ENCODE measurements at places on chromosomes 1 and 21.
A peak's percentile ranks its signal among the peaks of the same experiment; 100 is the strongest.

GRCh38 chr1:82106672-82107071, 305.9 kb downstream of the ADGRL2 start:
- no peak for DNase-seq

DNA sequence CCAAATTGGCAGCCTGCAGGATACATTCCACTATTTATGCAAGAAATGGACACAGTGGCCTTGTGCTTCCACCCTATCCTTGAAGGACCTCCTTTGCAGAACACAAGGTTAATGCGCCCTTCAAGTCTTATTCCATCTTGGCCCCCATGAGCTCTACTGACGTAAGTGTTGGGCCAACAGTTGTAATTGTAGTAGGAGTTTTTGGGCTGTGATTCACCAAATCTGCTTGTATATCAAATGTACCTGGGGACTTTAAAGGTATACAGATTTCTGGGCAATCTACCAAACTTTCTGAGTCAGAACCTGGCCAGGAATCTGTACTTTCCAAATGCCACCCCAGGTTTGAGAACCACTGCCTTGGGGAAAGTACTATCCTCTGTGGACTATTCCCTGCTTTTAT, 100.9 kb upstream of the MARK1 start:
- no peak for DNase-seq

DNA sequence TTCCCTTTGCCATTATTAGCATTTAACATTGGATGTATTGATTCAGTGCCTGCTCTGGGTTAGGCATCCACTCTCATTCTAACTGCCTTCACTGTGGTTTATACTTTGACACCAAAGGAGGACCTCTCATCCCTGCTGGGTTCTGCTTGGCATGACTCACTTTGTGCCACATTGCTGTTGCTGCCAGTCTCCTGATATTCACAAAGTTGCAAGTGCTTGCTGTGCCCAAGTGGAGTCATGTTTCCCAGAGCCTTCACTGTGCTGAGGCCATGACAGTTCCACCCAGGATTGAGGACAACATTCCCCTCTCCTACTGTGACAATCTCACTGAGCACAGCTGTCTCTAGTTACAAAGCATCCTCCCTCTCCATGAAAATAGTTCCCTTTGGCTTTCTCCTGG, 519.9 kb upstream of the USP24 start:
- DNase-seq, result no peak

GRCh38 chr1:213260311-213261075, 209.5 kb downstream of the RPS6KC1 start:
- DNase-seq, result no peak

DNA sequence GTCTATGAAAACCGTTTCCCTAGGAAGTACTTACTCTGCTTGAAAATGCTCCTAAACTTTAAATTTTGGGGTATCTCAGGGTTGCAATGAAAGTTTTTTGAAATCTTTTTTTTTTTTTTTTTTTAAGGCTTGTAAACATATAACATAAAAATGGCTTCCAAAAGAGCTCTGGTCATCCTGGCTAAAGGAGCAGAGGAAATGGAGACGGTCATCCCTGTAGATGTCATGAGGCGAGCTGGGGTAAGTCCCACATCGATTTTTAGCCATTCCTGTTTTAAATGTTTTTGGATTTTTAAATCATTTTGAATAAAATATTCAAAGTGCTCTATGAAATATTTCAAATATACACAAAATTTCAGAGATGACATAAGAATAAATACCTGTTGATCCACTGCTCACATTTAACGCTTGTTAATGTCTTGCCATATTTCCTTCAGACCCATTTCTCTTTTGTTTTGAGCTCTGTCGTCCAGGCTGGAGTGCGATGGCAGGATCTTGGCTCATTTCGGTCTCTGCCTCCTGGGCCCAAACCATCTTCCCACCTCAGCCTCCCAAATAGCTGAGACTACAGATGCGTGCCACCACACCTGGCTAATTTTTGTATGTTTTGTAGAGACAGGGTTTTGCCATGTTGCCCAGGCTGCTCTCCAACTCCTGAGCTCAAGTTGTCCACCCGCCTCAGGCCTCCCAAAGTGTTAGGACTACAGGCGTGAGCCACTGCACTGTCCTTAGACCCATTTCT, 1.3 kb downstream of the PARK7 start:
- no peak for DNase-seq

- peak; percentile 63 for DNase-seq
These were observed 34.4 kb upstream of the TADA1 start for GRCh38 chr1:166910396-166910994.

- no peak for DNase-seq
These were observed 4.4 kb downstream of the CDC42 start for GRCh38 chr1:22056936-22057335.

GRCh38 chr1:248670003-248670402, 14.7 kb upstream of the OR2T27 start:
- DNase-seq, result no peak

- peak; percentile 65 for DNase-seq
These were observed 5.2 kb downstream of the SLAMF1 start for GRCh38 chr1:160641323-160642280.

GRCh38 chr21:35582731-35583130, 477.6 kb downstream of the SETD4 start:
- no peak for DNase-seq

DNA sequence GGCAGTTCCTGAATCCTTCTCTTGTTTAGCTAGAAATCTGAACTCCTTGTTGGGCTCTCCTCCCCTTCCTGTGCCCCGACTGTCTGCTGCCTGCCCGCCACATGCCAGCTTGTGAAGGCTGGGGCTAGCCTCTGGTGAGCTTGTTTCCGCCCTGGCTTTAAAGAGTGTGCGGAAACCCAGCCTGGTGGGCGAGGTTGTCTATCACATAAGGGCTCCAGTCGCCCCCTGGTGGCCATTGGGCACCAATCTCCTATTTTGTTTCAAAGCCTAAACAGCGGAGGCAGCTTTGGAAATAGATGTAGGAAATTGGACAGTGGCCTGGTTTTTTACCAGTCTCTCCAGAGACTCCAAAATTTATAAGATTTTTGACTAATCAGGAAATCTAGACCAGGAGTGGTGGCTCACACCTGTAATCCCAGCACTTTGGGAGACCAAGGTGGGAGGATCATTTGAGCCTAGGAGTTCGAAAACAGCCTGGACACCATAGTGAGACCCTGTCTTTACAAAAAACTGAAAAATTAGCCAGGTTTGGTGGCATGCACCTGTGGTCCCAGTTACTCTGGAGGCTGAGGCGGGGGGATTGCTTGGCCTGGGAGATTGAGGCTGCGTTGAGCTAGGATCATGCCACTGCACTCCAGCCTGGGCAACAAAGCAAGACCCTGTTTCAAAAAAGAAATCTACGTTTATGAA, 9.8 kb downstream of the ATP8B2 start:
- DNase-seq, result peak; percentile 96

- DNase-seq, result peak; percentile 36
These were observed 31.9 kb upstream of the SLC19A1 start for GRCh38 chr21:45574081-45574501.

- no peak for DNase-seq
These were observed 211.0 kb downstream of the PDE4B start for GRCh38 chr1:66003690-66004089.

GRCh38 chr1:15008783-15009729, 144.5 kb upstream of the TMEM51 start:
- no peak for DNase-seq

DNA sequence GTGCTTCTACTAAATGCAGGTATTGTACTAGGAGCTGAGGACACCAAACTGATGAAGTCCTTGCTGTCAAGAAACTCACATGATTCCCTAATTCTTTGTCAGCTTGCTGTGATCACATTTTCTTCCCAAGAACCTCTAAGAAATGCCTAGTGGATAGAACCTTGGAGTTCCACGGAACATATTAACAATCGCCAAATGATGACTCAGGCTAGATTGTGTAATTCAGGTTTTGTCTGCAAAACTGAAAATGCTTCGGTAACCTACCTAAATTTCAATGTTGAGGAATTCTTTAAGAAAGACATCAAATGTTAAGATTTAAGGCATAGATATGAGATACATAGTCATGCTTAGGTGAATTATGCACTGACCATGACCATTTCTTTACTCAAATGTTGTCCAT, 1.7 kb upstream of the GADD45A start:
- DNase-seq, result no peak

DNA sequence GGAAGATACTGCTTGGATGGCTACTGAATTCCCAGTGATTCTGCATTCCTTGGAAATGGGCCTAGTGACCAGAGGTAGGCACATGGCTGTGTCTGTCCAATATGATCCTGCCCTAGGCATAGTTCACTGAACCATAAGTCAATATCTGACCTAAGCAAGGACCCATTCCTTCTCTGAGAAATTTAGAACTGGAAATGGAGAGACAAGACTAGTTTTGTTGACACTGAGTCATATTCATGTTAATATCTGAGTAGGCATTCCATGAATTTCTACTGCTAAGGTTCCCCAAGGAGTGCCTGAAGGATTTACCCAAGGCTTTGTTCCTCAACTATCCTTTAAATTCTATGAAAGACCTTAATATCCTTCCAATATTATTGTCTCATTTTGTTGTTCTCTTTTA, 329.8 kb upstream of the BEND5 start:
- DNase-seq, result no peak

GRCh38 chr1:16205891-16206546, 6.4 kb downstream of the ARHGEF19 start:
- DNase-seq, result peak; percentile 63

DNA sequence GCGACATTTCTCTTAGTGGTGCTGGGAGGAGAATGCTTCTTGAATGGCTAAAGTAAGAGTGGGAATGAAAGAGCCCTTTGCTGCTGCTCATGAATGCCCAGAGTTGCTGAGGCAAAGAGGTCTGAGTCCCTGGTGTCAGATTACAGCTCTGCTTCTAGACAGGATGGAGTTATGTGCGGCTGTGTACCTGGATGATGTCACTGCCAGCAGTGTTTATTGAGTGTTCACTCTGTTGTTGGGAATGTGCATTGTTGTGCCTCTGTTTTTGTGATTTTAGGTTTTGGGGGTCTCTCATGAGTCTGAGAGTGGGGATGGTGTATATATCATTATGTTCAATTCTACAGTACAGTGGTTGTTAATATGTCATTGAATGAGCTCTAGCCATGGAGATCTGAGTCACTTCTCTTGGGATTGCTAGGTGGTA, 2.7 kb downstream of the CDC14A start:
- no peak for DNase-seq
